Right lobe of liver (tissue), 6 donors: ENCODE measurements at places on chromosomes 5 and 9. TPM values are rescaled to one million over a fixed set of nuclear protein-coding genes. Genes with fewer than 3 reads are reported as not detected.

DNA sequence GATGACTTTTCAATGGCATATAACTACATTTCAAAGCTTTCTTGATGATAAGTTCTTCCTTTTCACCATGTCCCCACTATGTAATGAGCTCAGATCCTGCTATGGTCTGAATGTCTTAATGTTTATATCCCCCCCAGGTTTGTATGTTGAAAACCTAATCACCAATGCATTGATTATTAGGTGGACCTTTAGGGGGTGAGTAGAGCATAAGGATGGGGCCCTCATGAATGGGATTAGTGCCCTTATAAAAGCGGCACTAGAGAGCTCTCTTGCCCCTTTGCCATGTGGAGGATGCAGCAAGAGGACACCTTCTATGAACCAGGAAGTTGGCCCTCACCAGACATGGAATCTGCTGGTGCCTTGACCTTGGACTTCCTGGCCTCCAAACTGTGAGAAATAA lies 316.8 kb downstream of the ARHGEF28 start:
- H3K27me3 ChIP-seq, result no peaks in the 10 kb centered on the region
- no peak for DNase-seq
- no peak overlapping the region for H3K4me3 ChIP-seq
- H3K4me1 ChIP-seq, result no peaks in the 10 kb centered on the region
- no peaks in the 10 kb centered on the region for H3K36me3 ChIP-seq

- no peak for DNase-seq
- H3K27me3 ChIP-seq, result no peaks in the 10 kb centered on the region
- no peak overlapping the region for H3K27ac ChIP-seq
- H3K4me3 ChIP-seq, result no peak overlapping the region
- no peaks in the 10 kb centered on the region for H3K4me1 ChIP-seq
- no peaks in the 10 kb centered on the region for H3K36me3 ChIP-seq
Observed at GRCh38 chr5:143713047-143714003, 98.6 kb upstream of the HMHB1 start.

GRCh38 chr9:27426511-27427271 lies 97.4 kb upstream of the IFNK start:
- no peak for DNase-seq
- H3K27me3 ChIP-seq, result no peaks in the 10 kb centered on the region
- no peaks in the 10 kb centered on the region for H3K36me3 ChIP-seq

GRCh38 chr5:145991044-145991575 lies 54.7 kb downstream of the SH3RF2 start:
- no peak overlapping the region for H3K4me3 ChIP-seq
- no peak for DNase-seq
- H3K27me3 ChIP-seq, result no peaks in the 10 kb centered on the region
- no peaks in the 10 kb centered on the region for H3K36me3 ChIP-seq
- no peak overlapping the region for H3K27ac ChIP-seq
- H3K4me1 ChIP-seq, result no peaks in the 10 kb centered on the region

DNA sequence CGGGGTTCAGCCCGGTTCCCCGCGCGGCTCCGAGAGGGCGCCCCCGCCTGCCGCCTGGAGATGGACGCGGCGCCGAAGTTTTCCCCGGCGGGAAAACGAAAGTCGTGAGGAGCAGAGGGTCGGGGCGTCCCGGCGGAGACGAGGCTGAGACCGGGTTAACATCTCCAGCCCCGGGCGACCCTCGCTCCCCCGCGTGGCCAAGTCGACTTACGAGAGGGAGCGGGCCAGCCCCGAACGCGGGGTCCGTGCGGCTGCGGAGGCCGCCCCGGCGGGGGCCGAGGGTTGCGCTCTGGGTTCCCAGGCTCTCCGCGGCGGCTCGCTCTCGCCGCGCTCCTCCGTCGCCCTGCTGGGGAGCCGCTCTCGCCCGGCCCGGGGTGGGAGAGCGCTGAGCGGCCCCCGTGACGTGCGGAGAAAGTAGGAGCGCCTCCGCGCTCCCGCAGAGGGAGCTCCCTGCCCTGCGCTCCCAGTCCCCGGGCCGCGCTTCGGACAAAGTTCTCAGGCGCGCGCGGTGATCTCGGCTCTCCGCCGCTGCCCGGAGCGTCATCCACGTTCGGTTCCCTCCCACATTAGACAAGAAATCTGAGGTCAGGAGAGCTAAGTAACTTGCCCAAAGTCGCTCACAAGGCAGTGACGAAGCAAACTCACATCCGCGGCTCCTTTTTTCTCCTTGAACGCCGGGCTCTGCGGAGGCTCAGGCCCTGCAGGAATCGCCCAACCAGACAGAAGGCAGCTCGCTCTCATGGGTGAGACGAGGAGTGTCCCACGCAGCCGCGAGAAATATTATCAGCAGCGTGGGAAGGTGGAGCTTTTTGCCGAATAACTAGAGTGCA lies 1.2 kb upstream of the GCNT4 start:
- peak; percentile 67 for DNase-seq
- peak overlapping the region; percentile 74 for H3K4me3 ChIP-seq
- no peaks in the 10 kb centered on the region for H3K27me3 ChIP-seq
- peak overlapping the region; percentile 82 for H3K27ac ChIP-seq
- H3K4me1 ChIP-seq, result no peaks in the 10 kb centered on the region
- no peaks in the 10 kb centered on the region for H3K36me3 ChIP-seq

DNA sequence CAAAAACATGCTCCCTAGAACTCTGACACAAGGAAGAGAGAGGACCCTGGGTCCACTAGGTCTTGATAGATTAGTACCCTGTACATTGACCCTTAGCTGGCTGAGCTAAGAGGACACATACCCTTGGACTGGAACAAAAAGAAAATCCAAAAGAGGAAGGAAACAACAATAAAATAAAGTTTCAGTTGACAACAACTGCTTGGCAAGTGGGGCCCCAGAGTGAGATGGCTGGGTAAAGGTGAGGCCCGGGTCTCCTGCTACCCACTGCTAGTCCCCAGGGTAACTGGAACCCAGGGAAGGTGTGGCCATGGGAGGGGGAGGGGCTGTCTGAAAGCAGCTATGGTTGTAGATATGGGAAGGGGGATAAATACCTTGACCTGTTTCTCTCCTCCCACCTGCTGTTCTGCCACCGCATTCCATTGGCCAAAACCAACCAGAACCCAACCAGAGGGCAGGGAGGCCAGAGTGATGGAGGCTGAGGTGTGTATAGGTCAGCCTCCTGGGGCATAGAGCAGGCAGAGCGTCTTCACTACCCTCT lies 11.7 kb downstream of the TAL2 start:
- DNase-seq, result no peak
- H3K27me3 ChIP-seq, result no peaks in the 10 kb centered on the region
- no peaks in the 10 kb centered on the region for H3K36me3 ChIP-seq
- H3K4me1 ChIP-seq, result no peaks in the 10 kb centered on the region
- no peak overlapping the region for H3K4me3 ChIP-seq
- no peak overlapping the region for H3K27ac ChIP-seq

DNA sequence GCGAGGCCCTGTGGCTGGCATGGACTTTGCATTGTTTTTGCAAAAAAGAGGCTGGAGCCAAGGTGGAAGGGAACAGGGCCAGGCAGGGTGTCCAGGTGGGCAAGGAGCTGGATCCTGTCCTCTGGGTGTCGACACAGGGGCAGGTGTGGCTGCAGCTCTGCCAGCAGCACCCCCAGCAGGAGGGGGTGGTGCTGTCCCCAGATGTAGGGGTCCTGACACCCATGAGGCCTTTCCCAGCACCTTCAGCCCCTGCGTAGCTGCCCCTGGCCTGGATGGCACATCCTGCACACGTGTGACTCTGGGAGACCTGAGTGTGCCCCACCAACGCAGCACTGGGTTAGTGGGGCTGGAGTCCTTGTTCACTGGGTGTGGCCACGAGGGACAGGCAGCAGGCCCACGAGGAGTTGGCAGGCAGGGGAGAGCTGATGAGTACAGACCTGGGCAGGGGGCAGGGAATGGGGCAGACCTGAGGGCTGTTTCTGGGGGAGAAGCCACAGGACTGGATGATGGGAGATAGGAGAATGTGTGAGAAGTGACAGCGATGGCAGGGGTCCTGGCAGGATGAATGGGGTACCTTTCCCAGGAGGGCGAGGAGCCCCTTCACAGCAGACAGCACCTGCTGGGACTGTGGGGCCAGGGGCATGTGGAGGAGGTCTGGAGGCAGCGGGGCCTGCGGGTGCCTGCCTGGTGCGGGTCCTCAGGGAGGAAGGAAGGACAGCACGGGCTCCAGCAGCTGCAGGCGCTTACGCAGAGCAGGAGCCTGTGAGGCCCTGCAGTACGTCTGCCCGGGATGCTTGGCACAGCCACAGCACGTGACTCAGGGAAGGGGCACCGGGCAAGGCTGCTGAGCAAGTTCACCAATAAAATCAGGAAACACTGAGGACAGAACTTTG lies 3.6 kb upstream of the RASGEF1C start:
- no peaks in the 10 kb centered on the region for H3K36me3 ChIP-seq
- H3K4me3 ChIP-seq, result no peak overlapping the region
- H3K27ac ChIP-seq, result no peak overlapping the region

GRCh38 chr5:134511796-134512660 lies 13.4 kb upstream of the JADE2 start:
- no peak overlapping the region for H3K4me3 ChIP-seq
- H3K27ac ChIP-seq, result peak overlapping the region; percentile 17
- H3K27me3 ChIP-seq, result no peaks in the 10 kb centered on the region
- H3K36me3 ChIP-seq, result no peaks in the 10 kb centered on the region
- peaks cover 24% of the 10 kb centered on the region for H3K4me1 ChIP-seq

- peak overlapping the region; percentile 96 for H3K27ac ChIP-seq
- peaks cover 9% of the 10 kb centered on the region for H3K4me1 ChIP-seq
- H3K36me3 ChIP-seq, result no peaks in the 10 kb centered on the region
- DNase-seq, result peak; percentile 73
- no peaks in the 10 kb centered on the region for H3K27me3 ChIP-seq
- H3K4me3 ChIP-seq, result peak overlapping the region; percentile 89
Observed at GRCh38 chr5:139561655-139562451, 714 bp downstream of the UBE2D2 start.

DNA sequence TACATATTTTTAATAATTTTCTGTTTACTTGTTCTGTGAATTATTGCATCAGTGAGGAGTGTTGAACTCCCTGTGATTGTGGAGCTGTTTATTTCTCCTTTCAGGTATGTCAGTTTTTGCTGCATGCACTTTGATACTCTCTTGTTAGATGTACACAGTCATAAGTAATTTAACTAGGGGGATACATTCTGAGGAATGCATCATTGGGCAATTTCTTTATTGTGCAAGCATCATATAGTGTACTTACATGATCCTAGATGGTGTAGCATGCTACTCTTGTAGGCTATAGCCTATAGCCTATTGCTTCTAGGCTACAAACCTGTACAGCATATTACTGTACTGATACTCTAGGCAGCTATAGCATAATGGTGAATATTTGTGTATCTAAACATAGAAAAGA lies 9.5 kb downstream of the DENND4C start:
- H3K4me3 ChIP-seq, result no peak overlapping the region
- H3K27me3 ChIP-seq, result no peaks in the 10 kb centered on the region
- no peak overlapping the region for H3K27ac ChIP-seq
- no peaks in the 10 kb centered on the region for H3K4me1 ChIP-seq
- DNase-seq, result no peak

DNA sequence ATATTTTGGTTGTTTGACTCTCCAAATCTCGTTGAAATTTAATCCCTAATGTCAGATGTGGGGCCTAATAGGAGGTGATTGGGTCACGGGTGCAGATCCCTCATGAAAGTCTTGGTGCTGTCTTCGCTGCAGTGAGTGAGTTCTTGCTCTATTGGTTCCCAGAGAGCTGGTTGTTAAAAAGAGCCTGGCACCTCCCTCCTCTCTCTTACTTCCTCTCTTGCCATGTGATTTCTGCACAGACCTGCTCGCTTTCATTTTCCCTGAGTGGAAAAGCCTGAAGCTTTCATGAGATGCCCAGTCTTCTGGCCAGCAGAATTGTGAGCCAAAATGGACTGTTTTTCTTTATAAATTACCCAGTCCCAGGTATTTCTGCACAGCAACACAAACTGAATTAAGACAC lies 221.6 kb downstream of the MAT2B start:
- no peaks in the 10 kb centered on the region for H3K36me3 ChIP-seq
- DNase-seq, result no peak
- no peaks in the 10 kb centered on the region for H3K4me1 ChIP-seq
- no peak overlapping the region for H3K4me3 ChIP-seq
- H3K27ac ChIP-seq, result no peak overlapping the region
- no peaks in the 10 kb centered on the region for H3K27me3 ChIP-seq

DNA sequence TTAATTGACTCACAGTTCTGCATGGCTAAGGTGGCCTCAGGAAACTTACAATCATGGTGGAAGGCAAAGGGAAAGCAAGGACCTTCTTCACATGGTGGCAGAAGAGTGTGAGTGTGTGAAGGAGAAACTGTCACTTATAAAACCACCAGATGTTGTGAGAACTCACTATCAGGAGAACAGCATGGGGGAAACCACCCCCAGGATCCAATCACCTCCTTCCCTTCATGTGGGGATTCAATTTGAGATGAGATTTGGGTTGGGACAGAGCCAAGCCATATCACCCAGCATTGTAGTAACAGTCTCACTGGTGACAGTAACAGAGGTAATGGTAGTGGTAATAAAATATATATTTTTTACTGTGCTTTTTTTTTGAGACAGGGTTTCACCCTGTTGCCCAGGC lies 18.1 kb downstream of the ZBTB5 start:
- H3K27me3 ChIP-seq, result no peaks in the 10 kb centered on the region
- H3K4me1 ChIP-seq, result no peaks in the 10 kb centered on the region
- DNase-seq, result peak; percentile 8
- no peak overlapping the region for H3K27ac ChIP-seq
- no peaks in the 10 kb centered on the region for H3K36me3 ChIP-seq

DNA sequence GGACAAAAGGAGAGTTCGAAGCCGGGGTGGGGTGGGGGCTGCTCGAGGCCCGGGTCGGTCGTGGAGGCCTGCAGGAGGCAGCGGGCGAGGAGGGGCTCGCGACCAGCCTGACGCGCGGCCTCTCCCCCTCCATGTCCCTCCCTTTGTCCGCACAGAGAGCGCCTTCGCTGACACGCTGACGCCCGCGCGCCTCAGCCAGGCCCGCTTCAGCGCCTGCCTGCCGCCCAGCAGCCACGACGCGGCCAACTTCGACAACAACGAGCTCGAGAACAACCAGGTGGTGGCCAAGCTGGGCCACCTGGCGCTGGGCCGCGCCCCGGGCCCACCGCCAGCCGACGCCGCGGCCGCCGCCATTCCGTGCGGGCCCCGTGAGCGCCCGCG lies 42.2 kb downstream of the NEURL1B start:
- H3K27me3 ChIP-seq, result no peaks in the 10 kb centered on the region
- H3K36me3 ChIP-seq, result no peaks in the 10 kb centered on the region
- no peak overlapping the region for H3K4me3 ChIP-seq
- no peaks in the 10 kb centered on the region for H3K4me1 ChIP-seq

DNA sequence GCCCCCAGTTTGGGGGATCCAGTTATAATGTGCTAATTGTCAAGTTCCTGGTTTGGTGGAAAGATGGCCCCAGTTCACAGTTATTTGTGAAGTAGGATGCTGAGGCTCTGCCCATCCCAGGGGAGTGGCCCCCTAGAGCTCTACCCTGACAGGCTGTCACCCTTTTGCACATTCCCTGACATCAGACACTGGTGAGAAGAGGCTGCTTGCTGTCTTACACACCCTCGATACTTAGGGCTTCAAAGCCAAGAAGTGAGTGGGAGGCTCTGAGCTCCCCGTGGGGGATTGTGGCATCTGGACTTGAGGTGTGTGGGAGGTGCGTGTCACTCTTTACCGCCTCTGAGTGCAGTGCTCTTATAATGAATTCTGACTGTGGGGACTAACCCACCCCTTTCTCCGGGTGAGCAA lies 168.5 kb downstream of the DOCK2 start:
- no peak overlapping the region for H3K27ac ChIP-seq
- H3K27me3 ChIP-seq, result no peaks in the 10 kb centered on the region
- H3K4me1 ChIP-seq, result no peaks in the 10 kb centered on the region
- H3K36me3 ChIP-seq, result no peaks in the 10 kb centered on the region
- H3K4me3 ChIP-seq, result no peak overlapping the region
- no peak for DNase-seq

The ADRB2 gene
- total RNA-seq, result 1.1 TPM

The PCDHA4 gene
- not detected for total RNA-seq

The CCDC192 gene
- not detected for total RNA-seq

The GRIN1 gene
- total RNA-seq, result not detected

The SLC25A2 gene
- not detected for total RNA-seq

The CDX1 gene
- not detected for total RNA-seq

The INSYN2B gene
- total RNA-seq, result not detected

The PCAT7 gene
- 1.2 TPM for total RNA-seq
